Central memory CD8-positive, alpha-beta T cell (primary cell): ENCODE measurements at places on chromosomes 11 and 22.

GRCh38 chr11:74185695-74186094 is 14.6 kb downstream of the PPME1 start:
- no peaks in the 10 kb centered on the region for H3K27me3 ChIP-seq
- peaks cover 4% of the 10 kb centered on the region for H3K36me3 ChIP-seq
- peaks cover 15% of the 10 kb centered on the region for H3K4me1 ChIP-seq
- no peak overlapping the region for H3K27ac ChIP-seq

DNA sequence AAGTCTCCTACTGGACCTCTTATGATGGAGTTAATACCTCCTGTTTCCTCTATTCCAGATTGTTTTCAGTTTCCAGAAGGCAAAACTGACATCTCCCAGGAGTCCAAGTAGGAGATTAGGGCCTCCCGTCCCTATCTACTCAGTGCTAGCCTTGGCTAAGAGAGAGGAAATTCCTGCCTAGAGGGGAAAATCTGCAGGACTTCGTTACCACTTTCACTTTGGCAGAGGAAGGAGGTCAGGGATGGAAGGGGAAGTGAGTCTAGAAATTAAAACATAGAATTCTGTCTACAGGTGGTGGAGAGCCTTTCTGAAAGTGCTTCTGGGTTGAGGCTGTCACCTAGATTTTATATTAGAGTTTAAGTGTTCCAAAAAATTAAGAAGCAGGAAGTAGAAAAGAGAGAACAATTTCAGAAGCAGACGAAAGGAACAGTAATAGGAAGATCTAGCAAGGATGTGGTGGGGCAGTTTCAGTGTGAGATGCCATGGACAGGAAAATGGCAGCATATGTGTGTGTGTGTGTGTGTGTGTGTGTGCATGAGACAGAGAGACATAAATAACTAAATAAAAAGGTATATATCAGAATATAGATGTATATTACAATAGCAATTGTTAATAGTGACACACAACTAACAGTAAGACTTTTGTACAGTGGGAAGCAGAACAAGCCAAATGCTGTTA is 2.4 kb upstream of the TRIM68 start:
- DNase-seq, result no peak
- peak overlapping the region; percentile 87 for H3K27ac ChIP-seq
- peaks cover 45% of the 10 kb centered on the region for H3K4me1 ChIP-seq
- peak overlapping the region; percentile 73 for H3K4me3 ChIP-seq
- peaks cover 10% of the 10 kb centered on the region for H3K27me3 ChIP-seq
- H3K36me3 ChIP-seq, result peaks cover 9% of the 10 kb centered on the region

GRCh38 chr22:38728871-38729796 is 23.4 kb downstream of the GTPBP1 start:
- H3K4me1 ChIP-seq, result peaks cover 35% of the 10 kb centered on the region
- H3K4me3 ChIP-seq, result no peak overlapping the region
- no peak for DNase-seq
- peaks cover 87% of the 10 kb centered on the region for H3K36me3 ChIP-seq
- H3K27me3 ChIP-seq, result no peaks in the 10 kb centered on the region

GRCh38 chr11:74024261-74025029 is 15.6 kb upstream of the UCP3 start:
- no peaks in the 10 kb centered on the region for H3K27me3 ChIP-seq
- H3K4me1 ChIP-seq, result peaks cover 6% of the 10 kb centered on the region
- H3K27ac ChIP-seq, result no peak overlapping the region
